ENCODE measurements at places on chromosomes 7 and 10.

GRCh38 chr10:317271-317769 is 182.1 kb downstream of the ZMYND11 start:
- DNase-seq: no peak

- no peak for DNase-seq
Observed at GRCh38 chr7:40645197-40645596, 510.4 kb downstream of the SUGCT start.

- DNase-seq: no peak
Observed at GRCh38 chr7:117588352-117588794, 108.5 kb downstream of the CFTR start.

GRCh38 chr10:124296121-124296812 is 122.5 kb downstream of the OAT start:
- no peak for DNase-seq

- peak; percentile 36 for DNase-seq
Observed at GRCh38 chr7:39453743-39454355, 112.4 kb upstream of the YAE1 start.

DNA sequence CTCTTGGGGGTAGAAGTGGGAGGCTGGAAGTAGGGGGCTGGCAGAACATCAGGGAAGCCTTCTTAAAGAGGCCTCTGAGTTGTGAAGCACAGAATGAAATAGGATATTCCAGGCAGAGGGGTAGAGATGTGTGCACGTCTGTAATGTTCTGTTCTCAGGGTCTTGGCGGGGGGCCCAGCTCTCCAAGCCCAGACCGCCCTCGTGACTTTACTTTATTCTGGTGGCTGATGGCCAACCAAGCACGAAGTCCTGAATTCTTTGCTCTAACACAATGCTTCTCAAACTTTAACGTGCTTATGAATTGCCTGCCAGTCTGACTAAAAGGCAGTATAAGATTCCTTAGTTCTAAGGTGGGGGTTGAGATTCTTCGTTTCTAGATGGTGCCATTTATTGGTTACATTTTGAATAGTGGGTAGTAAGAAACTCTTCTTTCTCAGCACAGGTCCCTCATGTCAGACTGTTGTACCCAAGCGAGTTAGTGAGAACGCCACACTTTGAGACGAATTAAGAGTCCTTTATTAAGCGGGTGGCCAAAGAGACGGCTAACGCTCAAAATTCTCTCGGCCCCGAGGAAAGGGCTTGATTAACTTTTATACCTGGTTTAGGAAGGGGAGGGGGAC is 8.2 kb downstream of the PRXL2A start:
- DNase-seq: no peak

GRCh38 chr10:59096631-59097030 is 79.8 kb upstream of the PHYHIPL start:
- DNase-seq: no peak

DNA sequence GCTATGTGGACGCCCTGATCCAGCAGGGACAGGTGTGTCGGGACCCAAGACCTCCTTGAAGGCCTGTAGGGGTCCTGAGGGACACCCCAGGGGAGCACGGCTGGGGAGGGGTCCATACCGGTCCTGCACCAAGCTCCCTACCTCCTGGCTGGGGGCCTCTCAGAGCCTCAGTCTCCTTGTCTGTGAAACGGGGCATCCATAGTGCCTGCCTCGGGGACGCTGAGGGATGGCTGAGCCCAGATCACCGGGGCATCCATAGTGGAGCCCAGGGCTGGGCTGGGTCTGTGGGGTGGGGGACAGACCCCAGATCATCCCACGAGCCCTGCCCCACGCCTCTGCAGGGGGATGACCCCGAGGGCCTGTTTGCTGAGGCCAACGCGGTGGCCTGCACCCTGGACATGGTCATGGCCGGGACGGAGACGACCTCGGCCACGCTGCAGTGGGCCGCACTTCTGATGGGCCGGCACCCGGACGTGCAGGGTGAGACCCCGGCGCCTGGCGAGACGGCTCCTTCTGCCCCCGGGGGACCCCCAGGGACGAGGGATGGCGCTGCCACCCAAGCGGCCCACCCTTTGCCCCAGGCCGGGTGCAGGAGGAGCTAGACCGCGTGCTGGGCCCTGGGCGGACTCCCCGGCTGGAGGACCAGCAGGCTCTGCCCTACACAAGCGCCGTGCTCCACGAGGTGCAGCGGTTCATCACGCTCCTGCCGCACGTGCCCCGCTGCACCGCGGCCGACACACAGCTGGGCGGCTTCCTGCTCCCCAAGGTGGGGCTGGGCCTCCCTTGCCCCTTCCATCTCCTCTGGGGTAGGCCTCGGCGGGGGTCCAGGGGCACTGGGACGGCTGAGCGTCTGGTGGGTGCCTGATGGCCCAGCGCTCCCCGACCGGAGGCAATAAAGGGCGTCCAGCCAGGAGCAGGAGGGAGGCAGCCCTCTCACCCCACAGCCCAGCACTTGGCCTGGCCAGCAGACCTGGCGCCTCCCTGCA is 4.1 kb downstream of the CYP2W1 start:
- no peak for DNase-seq

DNA sequence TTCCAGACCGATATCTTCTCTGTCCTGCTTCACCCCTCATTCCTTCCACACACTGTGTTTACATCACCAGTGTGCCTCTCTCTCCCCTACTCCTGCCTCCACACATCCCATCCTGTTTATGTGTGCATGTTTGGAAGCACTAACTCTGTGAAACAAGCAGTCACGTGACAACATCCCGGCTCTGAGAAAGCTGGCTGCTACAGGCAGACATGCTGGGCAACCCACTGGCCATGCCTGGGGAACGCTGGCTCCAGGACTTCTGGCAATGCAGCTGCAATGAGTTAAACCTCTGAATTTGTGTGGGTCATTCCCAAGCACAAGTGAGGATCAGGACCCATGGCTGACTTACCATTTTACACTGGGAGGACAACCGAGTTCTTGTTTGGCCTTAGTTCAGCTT is 74.0 kb downstream of the WNT2 start:
- DNase-seq: no peak

DNA sequence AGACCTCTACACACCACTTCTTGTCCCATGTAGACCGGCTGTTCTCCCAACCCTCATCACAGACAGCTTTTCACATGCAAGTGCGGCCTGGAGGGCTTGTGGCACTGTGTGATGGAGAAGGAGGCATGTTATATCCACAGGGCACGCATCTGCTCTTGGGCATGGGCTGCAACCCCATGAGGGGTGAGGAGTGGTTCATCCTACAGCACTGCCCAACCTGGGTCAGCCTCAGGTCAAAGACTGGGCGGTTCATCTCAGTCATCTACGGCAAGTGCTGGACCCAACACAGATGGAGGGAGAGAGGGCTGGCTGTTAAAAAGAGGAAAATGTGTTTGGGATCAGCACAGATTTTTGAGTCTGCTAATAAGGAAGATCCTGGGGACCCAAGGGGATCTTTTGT is 2.2 kb downstream of the FSCN3 start:
- no peak for DNase-seq

DNA sequence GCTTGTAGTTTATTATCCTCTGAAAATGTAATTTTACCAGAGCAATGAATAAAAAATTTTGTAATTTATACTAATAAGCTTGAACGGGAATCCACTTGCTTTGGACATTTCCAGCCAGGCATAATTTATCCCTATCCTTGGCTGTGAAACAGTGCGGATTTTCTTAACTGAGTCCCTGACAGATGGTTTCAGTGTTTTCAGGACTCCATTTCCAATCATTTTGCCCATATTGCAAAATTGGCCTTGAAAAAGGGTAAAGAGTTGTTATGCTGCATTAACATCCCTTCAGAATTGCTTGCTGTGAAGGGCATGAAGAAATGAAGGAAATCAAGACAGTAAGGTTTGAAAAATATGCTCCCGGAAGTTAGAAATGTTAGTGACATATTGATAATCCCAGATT is 57.7 kb downstream of the NXPH1 start:
- DNase-seq: no peak

GRCh38 chr10:3046210-3046779 is 21.1 kb upstream of the PFKP start:
- no peak for DNase-seq

GRCh38 chr10:59708816-59709394 is 745 bp downstream of the SLC16A9 start:
- no peak for DNase-seq

DNA sequence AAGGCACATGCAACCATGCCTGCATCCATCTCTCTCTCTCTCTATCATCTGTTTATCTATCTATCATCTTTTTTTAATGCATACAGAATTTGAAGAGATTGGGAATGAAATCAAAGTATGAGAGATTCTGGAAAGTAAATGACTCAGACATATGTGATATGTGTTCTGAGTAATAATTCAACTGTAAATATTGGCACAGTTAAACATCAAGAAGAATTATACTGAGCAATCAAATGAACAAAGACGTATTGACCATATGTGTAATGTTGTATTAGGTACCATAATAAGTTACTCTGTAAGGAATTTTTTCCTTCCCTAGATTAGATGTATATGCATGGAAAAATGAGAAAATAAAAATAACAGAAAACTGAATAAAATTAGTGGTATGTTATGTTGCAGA is 108.3 kb downstream of the SUGCT start:
- no peak for DNase-seq

- DNase-seq: no peak
Observed at GRCh38 chr10:49478819-49479218, 60.1 kb downstream of the ERCC6 start.

GRCh38 chr7:44131173-44132029 is 8.1 kb upstream of the POLD2 start:
- no peak for DNase-seq

DNA sequence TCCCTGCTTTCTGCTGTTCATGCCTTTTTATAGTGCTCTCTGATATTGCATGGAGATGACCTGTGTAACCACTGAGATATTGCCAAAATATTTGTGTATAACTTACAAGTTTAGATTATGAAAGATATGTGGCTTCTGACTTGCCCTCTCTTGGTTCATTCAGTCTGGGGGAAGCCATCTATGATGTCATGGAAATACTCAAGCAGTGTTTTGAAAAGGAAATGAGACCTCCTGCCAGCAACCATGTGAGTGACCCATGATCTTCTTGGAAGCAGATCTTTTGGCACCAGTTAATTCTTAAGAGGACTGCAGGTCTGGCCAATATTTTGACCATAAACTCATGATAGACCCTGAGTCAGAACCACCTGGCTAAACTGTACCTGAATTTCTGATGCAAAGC is 183.0 kb downstream of the THSD7A start:
- no peak for DNase-seq

- DNase-seq: peak; percentile 39
Observed at GRCh38 chr7:91941450-91941849, 788 bp downstream of the AKAP9 start.

DNA sequence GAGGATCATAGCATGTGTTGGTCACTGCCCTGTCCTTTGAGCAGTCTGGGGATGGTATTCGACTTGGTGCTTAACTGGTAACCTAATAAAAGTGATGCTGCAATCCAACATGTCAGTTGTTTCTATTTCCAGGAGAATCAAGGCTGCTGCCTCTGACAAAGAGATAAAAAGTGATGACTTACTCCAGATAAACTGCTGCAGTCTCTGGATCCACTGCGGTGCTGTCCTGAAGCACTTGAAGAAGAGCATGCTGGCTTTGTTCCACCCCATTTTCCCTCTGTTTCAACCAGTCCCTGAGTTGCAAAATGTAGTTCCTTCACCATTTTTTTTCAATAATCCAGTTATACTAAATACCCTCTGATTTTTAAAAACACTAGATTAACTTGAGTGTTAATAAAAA is 403.5 kb upstream of the ANKRD30A start:
- no peak for DNase-seq

DNA sequence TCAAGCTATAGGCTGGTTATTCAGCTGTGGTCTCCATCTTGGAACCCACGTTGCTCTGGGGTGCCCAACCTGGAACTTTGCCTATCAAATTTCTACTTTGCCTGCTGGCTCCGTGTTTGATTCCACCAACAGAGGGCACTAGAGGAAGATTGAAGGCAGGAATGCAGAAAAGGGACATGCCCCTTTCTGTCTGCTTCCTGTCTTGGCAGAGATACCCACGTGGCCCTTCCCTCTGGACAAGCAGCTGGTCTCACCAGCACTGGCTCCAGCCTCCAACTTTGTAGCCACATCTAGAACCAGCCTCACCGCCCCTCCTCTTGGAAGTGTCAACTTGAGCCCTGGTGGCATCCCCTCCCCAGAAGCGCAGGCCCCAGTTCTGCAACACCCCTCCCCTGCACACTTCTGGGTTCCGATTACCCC is 52.1 kb upstream of the ZNF438 start:
- peak; percentile 59 for DNase-seq

- DNase-seq: no peak
Observed at GRCh38 chr7:54712820-54713219, 46.2 kb downstream of the SEC61G start.

GRCh38 chr7:46229409-46229808 is 308.3 kb upstream of the IGFBP3 start:
- DNase-seq: no peak

GRCh38 chr7:39741942-39742623 is 118.7 kb downstream of the RALA start:
- peak; percentile 59 for DNase-seq

DNA sequence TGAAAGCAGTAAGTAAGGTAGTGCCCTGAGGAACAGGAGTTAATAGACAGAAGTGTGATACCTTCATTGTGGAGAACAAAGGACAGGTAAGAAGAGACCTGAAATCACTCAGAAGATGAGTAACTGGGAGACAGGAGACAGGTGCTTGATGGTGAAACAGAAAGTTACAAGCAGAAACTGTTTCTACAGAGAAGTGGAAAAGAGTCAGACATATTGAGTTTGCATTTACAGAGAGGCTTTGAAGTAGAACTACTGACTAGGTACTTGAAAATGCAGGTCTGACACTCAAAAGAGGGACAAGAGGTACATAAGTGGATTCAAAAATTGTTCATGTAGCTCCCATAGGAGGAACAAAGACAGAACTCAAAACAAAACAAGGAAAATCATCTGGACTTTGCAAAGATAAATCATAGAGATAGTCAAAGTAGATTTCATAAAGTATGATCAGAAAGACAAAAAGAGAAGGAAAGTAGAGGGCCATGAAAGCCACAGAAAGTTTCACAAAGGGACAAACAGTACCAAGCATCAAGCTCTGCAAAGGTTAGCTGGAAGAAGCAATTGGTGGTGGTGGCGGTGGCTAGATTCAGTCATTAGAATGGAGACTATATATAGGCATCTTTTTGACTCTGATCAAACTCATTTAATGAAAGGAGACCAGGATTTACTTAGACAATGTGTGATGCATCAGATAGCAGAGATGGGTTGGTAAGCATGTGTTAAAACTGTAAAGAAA is 198.4 kb downstream of the PCLO start:
- DNase-seq: no peak

DNA sequence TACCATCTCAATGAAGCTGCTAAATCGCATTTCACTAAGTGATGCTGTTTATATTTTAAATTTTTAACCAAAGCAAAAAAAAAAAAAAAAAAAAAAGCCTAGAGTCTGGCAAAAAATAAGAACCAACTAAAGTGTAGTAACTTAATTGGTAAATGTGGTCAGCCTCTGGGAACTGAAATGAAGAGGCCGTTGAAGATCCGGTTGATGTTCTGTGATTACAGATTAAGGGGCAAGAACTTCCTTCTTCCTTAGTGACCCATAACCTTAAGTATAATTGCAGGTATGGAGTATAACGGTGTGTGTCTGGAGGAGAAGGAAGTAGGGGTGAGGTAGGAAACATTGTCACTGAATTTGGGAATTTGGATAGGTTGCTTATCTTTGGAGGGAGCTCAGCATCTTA is 7.7 kb upstream of the SRGN start:
- DNase-seq: no peak
